ENCODE measurements at places on chromosomes 3 and 15.

- no peak for DNase-seq
These were observed 16.6 kb downstream of the ACAD9 start for GRCh38 chr3:128895843-128896697.

DNA sequence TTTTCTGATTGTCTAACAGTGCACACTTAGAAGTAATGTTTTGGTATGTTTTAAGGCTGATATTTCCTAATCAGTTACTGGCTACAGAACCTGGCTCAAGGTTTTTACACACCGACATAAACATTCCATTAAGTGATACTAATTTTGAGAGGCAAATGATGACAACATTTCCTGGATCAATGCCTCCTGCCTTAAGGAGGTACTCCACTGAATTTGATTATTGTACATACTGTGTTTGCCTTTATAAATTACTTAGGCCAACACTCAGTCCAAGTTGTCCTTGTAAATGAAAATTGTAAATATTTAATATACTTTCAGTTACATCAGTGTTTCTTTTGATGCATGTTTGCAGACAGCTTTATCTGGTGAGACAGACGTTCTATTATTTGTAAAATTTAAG is 24.2 kb upstream of the LXN start:
- no peak for DNase-seq

GRCh38 chr3:62027241-62027640 is 346.1 kb downstream of the FEZF2 start:
- no peak for DNase-seq

GRCh38 chr3:29384640-29385039 is 103.8 kb downstream of the RBMS3 start:
- no peak for DNase-seq

Data from GDM1 (cell line).